ENCODE measurements at places on chromosomes 1 and 21.

GRCh38 chr1:167499664-167500101, 18.6 kb downstream of the CD247 start:
- no peak for DNase-seq

GRCh38 chr1:17919525-17920439, 164.6 kb downstream of the ACTL8 start:
- DNase-seq = no peak

- no peak for DNase-seq
Measured at GRCh38 chr1:226949401-226949800, 9.3 kb downstream of the COQ8A start.

DNA sequence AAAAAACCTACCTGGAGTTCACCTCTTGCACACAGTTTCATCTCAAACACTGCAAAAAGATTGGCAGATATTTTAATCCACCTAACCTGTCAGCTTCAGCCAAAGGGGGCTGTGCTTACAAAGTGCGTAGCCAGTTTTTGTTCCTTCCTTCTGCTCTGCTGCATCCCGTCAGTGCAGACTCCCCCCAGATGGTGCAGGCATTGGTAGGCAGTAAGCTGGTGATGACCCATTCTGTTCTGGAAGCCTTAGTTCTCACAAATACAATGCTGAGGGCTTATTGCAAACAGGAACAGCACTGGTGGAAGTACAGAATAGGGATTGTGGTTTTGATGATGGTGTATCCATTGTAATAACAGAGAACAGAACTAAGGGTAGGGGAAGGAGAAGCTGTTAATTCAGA, 239.5 kb downstream of the RYR2 start:
- DNase-seq = no peak

GRCh38 chr1:48007047-48007446, 9.9 kb upstream of the TRABD2B start:
- no peak for DNase-seq

- DNase-seq = no peak
Measured at GRCh38 chr21:45280178-45280821, 7.4 kb downstream of the POFUT2 start.

DNA sequence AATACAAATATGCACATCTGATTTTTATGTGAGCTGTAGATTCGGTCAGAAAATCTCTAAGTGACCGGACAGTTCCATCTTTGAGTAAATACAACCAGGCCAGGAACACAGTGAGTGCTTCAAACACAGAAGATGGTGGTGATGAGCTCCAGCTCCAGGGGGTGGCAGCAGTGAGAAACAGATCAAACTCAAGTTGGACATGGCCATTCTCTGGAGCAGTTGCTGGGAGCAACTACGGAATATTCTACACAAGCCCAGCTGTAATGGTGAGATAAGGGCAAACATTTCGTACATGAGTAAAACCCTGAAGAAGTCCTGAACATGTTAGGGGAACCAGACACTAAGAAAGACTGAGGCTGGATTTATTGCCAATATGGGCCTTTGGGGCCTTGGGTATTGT, 100.7 kb downstream of the BARHL2 start:
- DNase-seq = no peak

GRCh38 chr1:197096137-197096536, 29.1 kb upstream of the F13B start:
- DNase-seq = no peak

- no peak for DNase-seq
Measured at GRCh38 chr1:2108213-2108876, 58.1 kb downstream of the PRKCZ start.

DNA sequence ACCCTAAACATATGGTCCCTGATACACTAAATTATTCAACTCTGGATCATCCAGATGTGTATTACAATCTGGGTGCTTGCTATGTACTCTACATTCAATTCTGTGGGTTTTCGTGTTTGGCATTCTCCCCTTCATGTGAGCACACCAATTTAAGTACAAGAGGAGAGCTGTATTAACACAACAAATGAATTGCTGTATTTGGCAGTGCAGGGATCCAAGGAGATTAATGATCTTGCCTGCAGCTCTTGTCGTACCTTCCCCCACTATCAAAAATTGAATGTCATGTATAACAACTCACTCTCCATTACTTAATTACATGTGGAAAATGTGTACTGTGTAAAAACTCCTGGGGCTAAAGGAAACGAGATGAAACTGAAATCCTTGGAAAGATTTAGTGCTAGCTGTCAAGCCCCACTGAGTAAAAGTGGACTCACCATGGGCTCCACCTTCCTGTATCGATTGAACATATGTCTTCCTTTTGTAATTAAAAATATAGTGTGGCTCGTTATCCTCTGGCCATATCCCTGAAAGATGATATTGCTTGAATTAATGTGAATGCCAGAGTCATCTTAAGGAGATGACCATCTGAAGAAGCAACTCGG, 172.2 kb upstream of the L1TD1 start:
- no peak for DNase-seq
